ENCODE measurements at places on chromosomes 12 and 14.

- no peak for DNase-seq
These were observed 6.6 kb upstream of the KLRD1 start for GRCh38 chr12:10301103-10301502.

GRCh38 chr12:19382111-19382526, 57.2 kb upstream of the AEBP2 start:
- DNase-seq = no peak

- DNase-seq = no peak
These were observed 43.4 kb downstream of the BDKRB1 start for GRCh38 chr14:96299441-96299840.

- no peak for DNase-seq
These were observed 6.1 kb upstream of the SNAPC1 start for GRCh38 chr14:61756135-61756534.

DNA sequence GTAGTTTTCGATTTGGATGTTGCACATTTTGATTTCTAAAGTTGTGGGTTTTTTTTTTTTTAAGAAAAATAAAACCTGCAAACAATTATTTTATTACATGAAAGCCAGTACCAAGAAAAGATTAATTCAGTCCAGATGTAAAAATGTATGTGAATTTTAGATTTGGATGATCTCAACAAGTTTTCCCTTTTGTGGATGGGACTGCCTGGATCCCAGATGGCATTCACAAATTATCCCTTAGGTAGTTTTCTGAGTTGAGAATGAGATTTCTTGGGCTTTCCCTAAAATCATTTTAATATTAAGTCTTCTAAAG, 2.8 kb downstream of the FRMD6 start:
- DNase-seq = no peak

DNA sequence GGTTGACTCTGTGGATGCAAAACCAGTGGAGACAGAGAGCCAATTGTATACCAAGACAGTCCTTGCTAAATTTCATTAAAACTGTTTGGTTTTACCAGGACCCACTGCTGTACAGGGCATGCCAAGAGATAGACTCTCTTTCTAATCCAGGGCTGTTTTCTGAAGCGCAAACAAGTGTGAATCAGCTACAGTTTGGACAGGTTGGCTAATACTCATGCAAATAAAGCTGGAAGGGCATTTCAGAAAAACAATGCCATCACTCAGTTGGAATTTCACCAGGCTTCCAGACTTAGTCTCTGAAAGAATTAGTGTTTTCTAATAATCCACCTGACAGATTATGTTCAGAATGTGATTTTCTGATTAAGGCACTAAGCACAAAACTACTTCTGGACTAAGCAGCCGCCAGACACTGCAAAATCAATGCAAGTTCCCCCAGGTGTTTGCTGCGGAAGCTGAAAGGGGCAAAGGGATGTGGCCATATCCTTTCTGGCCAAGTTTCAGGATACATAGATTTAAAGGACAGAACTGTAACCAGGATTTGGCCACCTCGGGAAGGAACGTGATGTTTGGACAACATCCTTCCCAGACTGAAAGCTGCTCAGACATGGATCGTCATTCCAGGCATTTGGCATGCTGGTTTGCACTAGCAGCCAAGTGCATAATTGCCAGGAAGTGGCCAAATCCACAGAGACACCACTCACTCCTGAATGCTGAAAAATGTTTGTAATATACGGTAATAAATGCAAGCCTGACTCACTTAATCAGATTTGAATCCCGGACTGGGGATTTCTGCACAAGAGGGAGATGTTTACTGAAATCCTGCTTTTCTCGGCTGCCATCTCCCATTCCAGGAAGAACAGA, 32.0 kb upstream of the CDKN3 start:
- DNase-seq = no peak

DNA sequence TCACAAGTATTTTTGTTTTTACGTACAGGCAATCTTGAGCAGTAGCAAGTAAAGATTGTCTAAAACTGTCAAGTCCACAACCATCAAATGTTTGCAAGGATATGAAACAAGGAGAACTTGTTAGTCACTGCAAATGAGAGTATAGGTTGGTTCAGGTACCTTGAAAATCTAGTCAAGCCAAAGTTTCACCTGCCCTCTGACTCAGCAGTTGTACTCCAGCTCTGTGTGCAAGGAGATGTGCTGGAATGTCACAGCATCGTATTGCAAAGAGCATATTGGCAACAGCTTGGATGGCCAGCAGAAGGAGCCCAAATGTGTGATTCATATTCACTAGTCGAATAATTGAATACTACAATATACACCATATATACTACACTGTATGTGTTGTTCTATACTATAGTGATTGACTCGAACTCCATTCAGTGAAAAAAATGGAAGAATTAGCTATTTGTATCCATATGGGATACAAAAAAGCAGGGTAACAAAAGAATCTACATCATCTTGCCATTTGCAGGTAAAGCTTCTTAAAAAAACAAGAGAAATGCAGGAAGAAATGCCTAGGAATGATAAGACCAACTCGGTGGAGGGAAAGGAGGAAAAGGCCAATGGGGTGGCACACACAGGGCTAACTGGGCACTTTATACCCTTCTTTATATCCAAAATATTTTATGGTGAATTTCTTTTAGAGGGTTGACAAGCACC, 44.0 kb downstream of the EID3 start:
- DNase-seq = no peak

DNA sequence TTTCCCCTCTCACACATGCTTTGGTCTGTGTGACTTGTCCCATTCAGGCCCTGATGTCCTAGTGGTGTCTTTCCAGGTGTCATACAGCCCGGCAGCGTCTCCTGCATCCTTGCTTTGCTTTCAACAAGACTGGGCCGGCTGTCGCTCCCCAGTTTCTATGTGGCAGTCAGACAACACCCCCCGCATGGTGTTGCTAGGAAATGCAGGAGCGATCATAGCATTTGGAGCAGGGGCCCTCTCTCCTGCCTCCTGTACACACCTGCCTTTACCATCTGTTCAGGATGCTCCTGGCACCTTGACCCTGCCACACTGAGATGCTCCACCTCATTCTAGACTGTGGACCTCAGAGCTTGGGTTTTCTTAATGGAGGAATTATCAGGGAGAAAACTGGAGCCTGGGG, 29.5 kb downstream of the CACNA1C start:
- DNase-seq = no peak

- no peak for DNase-seq
These were observed 2.5 kb downstream of the FUT8 start for GRCh38 chr14:65414961-65415589.

DNA sequence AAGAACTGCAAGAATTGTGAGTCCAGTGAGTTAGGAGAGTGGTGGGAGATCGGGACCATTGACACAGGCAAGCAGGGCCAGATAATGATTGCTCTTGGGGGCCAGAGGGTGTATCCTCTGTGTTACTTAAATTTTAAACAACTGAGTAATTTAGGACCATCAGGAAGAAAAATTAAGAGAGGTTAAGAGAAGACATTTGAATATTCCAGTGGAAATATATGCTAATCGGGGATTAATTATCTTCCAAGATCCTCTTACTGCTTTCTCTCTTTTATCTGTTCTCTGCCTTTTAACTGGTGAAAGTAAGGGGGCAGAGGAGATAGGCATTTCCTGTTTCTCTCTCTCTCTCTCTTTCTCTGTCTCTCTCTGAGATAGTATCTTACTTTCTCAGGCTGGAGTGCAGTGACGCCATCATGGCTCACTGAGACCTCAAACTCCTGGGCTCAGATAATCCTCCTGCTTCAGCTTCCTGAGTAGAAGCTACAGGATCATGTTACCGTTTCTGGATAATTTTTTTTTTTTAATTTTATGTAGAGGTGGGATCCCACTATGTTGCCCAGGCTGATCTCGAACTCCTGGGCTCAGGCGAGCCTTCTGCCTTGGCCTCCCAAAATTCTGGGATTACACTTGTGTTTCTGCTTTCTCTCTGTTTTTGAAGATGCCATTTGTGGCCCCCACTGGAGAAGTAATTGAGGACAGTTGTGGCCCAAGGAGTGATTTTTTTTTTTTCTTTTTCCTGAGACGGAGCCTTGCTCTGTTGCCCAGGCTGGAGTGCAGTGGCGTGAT, 85.1 kb downstream of the DIP2B start:
- no peak for DNase-seq

DNA sequence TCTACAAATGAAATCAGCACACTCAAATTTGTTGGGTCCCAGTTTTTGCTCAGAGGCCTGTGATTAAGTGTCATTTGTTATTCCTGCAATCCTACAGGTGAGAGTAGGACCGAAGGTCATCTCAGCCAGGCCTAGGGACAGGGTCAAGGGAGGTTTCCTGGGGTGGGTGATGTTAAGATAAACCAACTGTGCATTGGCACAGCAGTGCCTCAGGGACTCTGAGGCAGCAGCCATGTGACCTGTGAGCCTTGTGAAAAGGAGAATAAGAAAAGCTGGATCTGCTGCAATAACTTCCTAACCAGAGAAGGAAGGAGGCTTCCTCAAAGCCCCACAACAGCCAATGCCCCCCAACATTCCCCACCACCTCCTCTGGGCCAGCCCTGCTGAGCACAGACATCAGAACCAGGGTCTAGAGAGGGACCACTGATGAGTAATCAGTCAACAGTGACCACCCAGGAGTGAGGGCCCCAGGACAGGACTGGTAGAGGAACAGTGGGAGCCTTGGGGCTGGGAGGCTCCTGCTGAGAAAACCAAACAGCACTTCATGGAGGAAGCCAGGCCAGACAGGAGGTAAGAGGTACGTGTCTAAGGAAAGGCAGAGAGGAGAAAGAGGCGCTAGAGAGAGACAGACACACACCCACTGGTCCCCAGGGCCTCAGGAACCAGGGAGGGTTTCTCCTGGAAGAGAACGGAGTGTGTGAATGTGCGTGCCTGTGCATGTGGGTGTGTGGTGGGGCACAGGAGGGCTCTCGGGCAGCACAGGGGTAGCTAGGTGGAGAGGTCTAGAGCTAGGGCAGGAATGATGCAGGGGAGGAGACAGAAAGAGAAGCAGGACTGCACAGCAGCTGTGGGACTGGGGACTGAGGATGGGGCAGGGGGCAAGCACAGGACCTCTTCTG, 82.4 kb downstream of the ITPK1 start:
- DNase-seq = no peak

DNA sequence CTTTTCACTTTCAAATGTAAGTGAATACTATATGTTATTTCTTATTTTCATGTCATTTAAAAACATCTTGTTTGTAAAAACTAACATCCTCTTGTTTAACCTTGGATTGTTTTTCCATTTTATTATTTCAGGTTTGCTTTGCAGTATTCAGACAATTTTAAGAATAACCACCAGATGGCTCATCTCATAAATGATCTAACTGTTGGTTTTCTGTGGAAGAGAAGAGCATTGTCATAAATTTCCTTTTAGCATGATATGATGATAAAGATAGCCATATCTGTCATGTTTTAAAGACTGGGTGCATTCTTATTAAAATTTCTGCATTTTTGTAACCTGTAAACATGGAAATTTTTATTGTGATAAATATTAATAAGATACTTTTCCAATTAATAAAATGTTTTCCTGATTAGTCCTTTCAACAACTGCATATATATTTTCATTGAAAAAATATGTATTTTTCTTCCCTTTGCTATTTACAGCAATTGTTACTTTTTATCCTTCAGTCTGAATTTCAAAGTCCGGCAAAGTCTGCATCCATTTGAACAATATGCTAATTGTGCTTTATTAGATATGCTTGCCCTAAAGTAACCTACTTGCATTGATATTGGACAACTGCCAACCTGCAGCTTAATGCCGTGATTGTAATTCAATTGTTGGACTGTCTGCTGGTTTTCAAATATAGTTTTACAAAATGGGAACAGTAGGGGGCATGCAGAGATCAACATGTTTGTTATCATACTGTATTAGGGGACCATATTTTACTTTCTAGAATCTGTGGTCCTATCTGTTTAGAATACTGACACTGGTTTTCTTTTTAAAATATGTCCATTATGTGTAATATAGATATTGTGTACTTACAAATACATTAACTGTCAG, 163.4 kb downstream of the GARIN6 start:
- no peak for DNase-seq

GRCh38 chr12:89632778-89633177, 75.9 kb downstream of the ATP2B1 start:
- DNase-seq = no peak

DNA sequence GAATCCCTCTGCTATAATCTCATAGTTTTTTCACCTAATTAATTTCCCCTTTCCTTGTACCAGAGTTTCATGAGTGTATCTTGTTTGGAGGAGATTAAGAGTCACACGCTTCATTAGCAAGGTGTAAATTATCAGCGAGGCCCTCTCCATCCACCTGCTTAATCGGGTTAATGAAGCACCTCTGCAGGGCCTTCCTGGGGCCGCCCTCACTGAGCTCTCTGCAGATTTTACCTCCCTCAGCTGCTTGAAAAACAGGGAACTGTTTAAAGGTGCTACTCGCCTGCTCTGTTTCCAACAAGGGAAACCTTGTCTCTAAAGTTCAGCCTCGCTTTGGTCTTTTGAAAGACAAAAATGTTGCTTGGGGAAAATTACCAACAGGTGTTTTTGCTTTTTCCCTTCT, 35.8 kb downstream of the OTX2 start:
- no peak for DNase-seq

DNA sequence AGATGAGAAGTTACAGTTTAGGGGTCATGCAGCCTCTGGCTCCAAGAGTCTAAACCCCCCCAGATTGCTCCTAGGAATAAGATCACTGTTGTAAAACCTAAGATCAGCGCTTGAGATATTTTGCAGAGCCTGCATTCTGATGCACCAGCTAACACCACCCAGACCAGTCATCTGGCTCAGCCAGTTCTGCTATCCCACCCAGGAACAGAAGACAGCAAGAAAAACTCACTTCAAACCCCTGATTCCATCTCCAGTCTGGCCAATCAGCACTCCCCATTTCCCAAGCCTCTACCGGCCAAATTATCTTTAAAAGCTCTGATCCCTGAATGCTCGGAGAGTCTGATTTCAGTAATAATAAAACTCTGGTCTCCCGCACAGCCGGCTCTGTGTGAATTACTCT, 158.6 kb downstream of the ZNF664 start:
- no peak for DNase-seq
